AG10803 (cell line): ENCODE measurements at places on chromosomes 7 and 10.

DNA sequence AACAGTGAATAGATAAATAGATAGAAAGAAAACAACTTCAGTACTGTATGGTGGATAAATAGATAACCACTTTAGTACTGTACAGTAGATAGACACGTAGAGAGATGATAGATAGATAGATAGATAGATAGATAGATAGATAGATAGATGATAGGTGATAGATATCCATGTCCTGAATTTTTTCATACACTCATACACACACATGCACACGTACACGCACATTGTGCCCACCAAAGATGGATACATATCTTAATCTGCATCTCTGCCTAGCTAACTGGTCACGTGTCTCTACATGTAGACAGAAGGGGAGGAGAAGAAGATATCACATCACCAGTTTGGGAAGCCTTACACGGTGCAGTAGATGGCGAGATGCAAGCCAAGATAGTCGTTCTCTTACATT is 99.2 kb downstream of the ARID5B start:
- DNase-seq = no peak

- DNase-seq = no peak
Observed at GRCh38 chr7:130494431-130494858, 2.6 kb downstream of the MEST start.

- DNase-seq = peak; percentile 99
Observed at GRCh38 chr10:117461766-117462423, 80.7 kb upstream of the EMX2 start.

DNA sequence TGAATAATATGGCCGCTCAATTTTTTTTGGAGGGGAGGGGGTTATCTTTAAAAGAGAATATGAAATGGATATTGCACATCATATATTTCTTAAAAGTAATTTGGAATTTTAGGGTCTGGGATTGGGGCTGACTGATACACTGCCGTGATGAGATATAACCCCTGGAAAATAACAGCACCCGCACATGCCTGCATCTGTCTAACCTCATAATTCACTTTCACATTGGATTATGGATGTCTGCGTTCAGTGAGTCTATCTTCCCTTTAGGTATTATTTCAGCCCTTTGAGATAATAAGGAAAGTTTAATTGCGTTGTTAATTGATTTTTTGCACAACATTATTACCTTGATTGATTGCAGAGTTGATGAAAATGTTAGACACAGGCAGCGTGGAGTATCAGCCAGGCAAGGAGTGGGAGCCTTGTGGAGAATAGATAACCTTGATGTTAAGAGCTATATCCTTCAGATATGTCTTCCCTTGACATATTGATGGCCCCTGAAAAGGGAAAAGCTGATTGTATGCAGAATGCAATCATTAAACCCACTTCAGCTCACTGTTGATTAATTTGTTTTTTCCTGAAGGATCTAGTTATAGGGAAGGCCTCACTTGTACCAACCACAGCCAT is 1095.2 kb downstream of the KCNMA1 start:
- no peak for DNase-seq

GRCh38 chr10:50928190-50928552 is 42.7 kb upstream of the A1CF start:
- no peak for DNase-seq

- DNase-seq = no peak
Observed at GRCh38 chr7:154726368-154726767, 276.6 kb downstream of the PAXIP1 start.

DNA sequence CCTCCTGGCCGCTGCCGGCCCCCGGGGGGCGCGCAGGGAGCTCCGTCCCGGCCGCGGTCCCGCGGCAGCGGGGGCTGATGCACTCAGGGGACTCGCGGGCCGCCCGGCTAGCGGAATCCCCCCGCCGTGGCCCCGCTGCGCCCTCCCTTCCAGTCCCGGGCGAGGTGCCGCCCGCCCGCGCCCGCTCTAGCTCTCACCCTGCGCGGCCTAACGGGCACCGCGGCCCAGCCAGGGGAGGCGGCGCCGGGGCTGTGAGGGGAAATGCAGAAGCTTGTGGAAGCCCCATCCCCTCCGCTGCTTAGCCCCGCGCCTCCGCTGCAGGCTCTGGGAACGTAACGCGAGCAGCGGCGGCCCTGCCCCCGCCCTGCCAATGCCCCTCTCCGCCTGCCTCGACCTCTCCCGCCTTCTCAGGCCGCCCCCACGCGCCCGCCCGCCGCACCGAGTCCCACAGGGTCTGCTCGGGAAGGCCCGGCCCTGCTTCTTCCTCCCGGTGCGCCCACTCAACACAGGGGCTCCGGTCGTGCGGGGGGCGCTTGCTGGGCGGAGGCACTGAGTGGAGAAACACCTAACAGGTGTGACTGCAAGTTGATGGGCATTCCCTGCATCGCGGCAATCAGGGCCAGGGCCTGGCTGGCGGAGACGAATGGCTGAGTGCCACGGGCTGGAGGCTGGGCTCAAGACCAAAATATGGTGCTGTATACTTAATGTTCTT is 384 bp upstream of the TMEM229A start:
- DNase-seq = no peak

DNA sequence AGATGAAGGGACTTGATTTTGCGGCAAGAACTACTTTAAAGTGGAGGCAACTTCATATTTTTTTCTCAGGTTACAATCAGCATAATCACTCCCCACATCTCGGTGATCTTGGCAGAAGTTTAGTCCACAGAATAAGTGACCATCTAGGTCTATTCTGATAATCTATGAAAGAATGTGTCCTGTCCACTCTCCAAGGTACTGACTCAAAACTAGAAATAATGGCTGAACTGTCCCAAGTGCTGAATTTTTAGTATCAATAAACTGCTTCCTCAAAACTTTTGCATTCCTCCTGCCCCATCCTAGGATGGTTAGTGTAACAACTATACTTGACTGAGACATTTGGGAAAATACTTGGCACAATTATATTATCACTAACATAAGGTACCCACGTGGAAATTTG is 10.9 kb upstream of the CHRM2 start:
- DNase-seq = peak; percentile 11

GRCh38 chr10:132059760-132060508 is 5.8 kb upstream of the JAKMIP3 start:
- no peak for DNase-seq

DNA sequence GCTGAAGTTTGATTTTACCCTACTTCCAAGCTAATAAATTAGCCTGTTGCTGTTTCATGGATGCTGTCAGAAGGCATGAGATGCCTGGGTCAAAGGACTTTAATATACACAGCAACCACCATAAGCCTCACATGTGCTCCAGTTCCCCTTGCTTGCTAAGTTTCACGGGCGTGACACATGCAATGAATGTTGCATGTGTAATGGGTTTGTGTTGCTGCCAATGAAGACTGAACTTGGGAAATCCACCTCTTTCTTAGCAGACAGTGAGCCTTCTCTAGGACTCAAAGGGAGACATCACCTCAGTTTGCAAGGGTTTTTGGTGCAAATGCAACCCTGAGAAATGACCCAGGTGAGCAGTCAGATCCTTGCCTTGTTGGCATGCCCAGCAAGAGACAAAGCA is 505.5 kb upstream of the PODXL start:
- DNase-seq = peak; percentile 86

DNA sequence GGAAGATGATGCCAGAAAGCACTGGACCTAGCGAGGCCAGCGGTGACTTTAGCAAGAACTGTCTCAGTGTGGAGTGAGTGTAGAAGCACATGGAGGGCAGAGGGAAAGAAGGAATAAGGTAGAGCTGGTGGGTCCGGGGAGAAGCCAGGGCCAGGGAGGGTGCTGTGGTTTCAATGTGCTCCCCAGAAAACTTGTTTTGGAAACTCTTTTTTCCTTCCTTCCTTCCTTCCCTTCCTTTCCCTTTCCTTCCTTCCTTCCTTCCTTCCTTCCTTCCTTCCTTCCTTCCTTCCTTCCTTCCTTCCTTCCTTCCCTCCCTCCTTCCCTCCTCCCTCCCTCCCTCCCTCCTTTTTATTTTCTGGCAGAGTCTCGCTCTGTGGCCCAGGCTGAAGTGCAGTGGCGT is 5.5 kb upstream of the RARRES2 start:
- DNase-seq = no peak

GRCh38 chr10:78165617-78166016 is 132.0 kb downstream of the RPS24 start:
- no peak for DNase-seq

DNA sequence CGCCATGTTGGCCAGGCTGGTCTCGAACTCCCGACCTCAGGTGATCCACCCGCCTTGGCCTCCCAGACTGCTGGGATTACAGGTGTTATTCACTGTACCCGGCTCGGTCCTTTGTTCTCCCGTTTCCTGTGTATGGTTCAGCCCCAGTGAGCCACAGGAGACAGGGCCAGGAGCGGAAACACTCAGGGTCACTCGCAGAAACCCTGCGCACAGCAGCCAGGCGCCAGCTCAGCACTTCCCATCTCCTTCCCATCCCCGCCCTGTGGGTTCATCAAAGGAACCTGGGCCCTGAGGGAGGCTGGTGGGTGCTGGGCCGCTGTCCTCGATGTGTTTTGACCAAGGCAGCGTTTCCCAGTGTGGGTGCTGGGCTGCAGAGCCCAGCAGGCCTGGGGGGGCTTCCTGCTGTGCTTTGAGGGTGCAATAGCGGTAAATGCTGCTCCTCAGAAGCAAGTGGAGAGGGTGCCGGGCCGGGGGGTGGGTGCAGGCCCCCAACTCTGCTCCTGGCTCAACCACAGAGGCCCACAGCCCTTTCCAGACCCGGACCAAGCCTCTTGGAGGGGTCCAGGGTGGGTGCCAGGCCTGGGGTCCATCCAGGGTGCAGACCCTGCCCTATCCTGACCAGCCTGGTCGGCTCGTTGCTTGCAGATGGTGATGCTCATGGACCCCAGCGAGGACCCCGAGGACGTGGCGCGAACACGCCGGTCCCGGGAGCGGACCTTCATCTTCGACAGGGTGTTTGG is 15.3 kb upstream of the CHST12 start:
- DNase-seq = no peak

DNA sequence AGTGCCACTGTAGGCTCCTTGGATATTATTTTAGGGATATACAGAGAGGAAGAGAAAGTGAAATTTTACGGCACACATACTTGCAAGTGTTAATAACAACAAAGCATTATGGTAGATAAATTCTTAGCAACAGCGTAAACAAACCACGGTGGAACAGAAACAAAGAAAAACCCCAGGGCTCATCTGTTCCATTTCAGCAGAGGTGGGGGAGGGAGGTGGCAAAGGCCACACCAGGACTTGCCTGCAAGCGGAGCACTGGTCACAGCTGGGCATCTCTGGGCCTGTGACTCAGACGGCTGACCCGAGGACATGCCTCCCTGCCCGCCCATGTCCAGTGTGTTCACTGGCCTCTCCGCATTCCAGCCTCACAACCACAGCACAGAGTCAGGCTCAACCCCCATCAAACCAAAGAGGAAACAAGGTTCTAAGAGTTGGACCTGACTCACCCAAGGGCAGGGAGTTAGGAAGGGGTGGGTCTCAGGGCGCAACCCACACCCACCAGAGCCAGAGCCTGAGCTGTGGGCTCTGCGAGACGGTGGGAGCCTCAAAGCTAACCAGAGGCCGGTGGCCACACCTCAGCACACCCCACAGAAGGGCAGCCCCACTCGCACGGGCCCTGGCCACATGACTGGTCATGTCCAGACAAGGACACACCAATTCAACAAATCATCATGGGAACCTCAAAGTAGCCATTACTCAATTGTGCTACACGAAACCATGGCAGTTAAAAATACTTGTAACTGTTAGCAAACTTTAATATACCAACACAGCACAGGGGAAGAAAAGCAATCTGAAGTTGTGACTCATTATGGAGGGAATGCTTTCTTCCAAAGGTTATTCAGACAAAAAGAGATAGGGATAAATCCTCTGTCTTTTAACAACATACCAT is 10.7 kb downstream of the ESYT2 start:
- peak; percentile 98 for DNase-seq

DNA sequence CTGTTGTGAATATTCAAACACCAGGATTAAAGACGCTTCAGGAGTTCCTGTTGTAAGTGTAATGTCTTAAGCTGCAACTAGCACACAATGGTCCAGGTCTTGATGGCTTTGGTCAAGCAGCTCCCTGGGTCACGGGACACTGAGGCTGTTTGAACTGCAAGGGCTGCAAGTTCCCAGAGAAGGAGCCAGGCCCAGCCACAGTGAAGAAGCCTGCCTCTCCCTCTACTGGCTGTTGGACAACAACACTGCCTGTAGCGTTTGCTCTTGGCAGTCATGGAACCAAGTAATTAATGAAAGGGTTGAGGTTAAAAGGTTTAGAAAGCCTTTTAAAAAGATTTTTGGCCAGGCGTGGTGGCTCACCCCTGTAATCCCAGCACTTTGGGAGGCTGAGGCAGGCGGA is 31.9 kb upstream of the GUSB start:
- peak; percentile 62 for DNase-seq

GRCh38 chr7:155534691-155535090 is 11.7 kb downstream of the CNPY1 start:
- DNase-seq = no peak

DNA sequence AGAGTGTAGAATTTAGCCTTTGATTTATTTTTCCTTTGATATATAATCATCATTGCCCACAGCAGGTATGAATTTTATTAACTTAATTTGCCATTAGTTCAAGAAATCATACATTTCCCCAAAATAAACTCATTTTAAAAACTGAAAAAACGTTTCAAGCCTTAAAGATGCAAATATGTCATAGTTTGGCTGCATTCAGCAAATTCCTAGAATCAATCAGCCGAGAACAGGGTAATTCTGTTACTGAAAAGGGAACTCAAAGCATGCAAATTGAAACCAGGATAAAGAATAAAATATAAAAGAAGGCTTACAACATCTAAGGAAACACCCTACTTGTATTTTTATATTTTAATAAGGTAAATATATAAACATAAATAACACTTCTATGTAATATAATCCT is 233.8 kb upstream of the PRKCQ start:
- DNase-seq = no peak

- DNase-seq = peak; percentile 85
Observed at GRCh38 chr10:76086761-76087639, 655.6 kb downstream of the LRMDA start.

DNA sequence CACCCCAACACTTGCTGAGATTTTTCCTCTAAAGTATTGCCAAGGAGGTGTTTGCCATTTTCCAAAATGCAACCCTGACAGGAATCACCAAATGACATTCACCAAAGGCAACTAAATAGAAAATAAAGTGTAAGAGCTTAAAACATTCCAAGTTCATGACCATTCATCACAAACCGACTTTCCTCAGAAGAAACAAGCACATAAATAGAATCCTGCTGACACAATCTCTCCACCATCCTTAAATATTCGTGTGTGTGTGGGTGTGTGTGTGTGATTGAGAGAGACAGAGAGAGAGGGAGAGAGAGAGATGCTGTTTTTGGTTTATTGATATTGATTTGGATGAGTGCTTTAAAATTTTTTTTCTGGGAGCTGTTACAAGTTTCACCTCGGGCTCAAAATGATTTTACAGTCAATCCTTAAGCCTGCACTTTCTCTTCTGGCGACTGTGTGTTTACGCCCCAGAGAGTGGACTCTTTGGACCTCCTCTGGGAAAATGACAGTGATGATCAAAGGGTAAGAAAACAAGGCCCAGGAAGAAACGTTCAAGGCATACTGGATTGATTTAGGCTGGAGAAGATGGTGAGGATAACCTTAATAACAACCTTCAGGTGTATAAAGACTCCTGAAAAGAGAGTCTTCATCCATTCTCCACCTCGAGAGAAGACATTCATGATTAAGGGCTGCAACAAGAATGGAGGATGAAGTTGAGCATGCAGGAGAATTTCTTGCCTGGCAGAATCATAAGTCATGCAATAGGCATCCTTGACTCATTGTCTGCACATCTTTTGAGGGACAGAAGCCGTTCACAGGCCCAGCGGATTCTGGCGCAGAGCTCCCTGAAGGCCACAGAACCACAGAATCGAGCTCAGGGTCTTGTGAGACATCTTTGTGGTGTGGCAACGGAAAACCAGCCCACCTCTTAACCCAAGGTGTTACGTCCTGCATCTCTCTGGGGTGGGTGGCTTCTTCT is 104.4 kb upstream of the FGFR2 start:
- peak; percentile 78 for DNase-seq

GRCh38 chr10:49139028-49139845 is 5.4 kb upstream of the FAM170B start:
- DNase-seq = peak; percentile 92
